ENCODE measurements at places on chromosomes 13 and 19.

GRCh38 chr19:48975947-48976847, 11.1 kb downstream of the FTL start:
- no peak for DNase-seq

GRCh38 chr13:46682015-46682414, 114.9 kb downstream of the ESD start:
- no peak for DNase-seq

DNA sequence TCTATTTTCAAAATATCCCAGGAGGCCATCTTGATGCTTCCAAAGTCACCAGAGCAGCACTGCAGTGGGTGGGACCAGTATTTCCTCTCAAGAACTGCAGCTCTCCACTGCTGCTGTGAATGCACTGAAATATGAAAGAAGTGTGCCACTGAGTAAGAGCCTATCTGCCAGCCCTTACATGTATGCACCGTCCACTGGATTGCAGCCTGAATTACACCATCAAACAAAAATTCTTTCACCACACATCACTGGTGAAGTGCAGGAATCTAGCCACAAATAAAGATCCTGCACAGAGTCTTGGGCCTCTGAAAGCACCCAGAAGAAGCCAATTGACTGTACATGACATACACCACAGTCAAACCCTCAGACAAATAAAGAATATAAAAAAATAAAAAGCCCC, 249.0 kb downstream of the LHFPL6 start:
- DNase-seq, result no peak

- DNase-seq, result no peak
Observed at GRCh38 chr19:48629599-48630295, 7.4 kb downstream of the DBP start.

DNA sequence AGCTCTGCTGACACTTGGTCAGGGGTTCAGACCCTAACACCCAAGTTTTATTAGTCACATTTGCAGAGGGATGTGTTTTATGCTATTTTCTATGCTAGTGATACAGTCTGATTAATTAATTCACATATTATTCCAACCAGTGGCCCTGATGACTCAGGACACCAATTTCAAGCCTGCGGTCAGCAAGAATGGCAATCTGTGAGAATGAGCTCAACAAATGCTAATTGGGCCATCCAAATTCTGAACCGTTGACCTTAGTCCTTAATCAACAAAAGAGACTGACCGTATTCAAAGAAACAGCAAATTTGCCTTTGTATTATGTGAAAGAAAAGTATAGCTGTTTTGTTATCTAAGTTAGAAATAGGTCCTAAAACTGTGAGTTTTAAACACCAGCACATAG, 9.6 kb upstream of the KL start:
- DNase-seq, result no peak

DNA sequence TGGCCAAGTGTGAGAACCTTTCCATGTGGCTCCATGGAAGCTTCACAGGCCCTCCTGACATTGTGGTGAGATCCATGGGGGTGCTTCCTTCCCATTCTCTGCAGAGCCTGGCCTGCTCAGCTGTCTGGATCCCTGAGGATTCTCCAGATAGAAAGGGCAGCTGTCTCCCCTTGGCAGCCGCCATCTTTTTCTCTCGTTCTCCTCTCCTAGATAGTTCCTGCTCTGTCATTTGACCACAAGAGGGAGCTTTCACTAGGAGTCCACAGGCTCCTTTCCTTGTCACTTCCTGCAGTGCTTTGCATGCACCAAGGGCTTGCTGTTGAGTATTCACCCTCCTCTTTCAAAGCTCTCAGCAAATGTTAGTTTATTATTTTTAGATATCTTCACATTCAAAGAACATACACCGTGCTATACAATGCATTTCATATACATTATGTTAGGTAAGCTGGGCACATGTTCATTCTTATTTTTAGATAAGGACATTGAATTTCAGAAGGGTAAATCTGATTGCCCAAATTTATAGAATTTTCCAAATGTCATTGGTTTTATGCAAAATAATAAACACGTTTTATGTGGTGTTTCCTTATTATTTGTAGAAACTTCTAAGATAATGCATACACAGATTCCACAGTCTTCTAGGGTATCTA, 133.2 kb downstream of the FRY start:
- DNase-seq, result no peak

- peak; percentile 78 for DNase-seq
Observed at GRCh38 chr19:44723952-44724319, 24.6 kb upstream of the BCL3 start.

Measured in CD8-positive, alpha-beta memory T cell (primary cell).